ENCODE measurements at places on chromosomes 11 and 22.
A peak's percentile ranks its signal among the peaks of the same experiment; 100 is the strongest.

GRCh38 chr22:32327066-32327465 is 30.6 kb upstream of the RFPL3 start:
- no peak for DNase-seq

DNA sequence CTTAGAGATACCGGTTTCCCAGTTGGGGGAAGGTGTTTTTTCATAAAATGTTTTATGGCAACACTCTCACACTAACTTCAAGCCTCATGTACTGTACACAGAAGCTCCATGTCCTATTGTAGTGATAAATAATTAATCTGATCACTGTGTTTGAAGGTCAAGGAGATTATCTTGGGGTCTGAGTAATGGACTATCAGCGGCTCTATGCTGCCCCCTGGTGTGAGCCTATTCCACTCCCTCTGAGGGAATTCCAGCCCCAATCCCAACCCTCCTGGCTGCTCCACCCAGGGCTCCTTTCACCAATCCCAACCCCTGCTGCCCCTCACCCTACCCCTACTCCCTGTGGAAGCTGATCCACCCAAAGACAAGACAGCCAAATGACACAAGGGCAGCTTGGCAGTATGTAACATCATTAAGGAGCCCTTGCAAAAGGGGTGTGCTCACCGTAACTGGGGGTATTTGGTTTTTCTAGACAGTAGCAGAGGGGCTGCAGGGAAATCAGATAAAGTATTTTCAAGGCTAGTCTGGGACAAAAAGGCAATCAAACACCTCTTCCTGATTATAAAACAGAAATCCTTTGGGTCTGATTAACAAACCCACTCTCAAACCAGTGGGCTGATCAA is 22.3 kb downstream of the HPS4 start:
- DNase-seq, result no peak

- no peak for DNase-seq
These were observed 3.4 kb upstream of the LDHC start for GRCh38 chr11:18408558-18409291.

GRCh38 chr11:69075421-69076128 is 26.8 kb downstream of the TPCN2 start:
- peak; percentile 99 for DNase-seq

GRCh38 chr11:130600139-130600538 is 151.7 kb downstream of the ADAMTS15 start:
- no peak for DNase-seq

- peak; percentile 2 for DNase-seq
These were observed 99.0 kb downstream of the CASP12 start for GRCh38 chr11:104799251-104799650.

Data from astrocyte of the cerebellum (primary cell).